ENCODE measurements at places on chromosomes 3 and 15. TPM values are rescaled to one million over a fixed set of nuclear protein-coding genes. Genes with fewer than 3 reads are reported as not detected.

Gene WDR49
- total RNA-seq: 33.9 TPM

Gene GNB5
- 13.7 TPM for total RNA-seq

Gene ZDHHC23
- 7.7 TPM for total RNA-seq

DNA sequence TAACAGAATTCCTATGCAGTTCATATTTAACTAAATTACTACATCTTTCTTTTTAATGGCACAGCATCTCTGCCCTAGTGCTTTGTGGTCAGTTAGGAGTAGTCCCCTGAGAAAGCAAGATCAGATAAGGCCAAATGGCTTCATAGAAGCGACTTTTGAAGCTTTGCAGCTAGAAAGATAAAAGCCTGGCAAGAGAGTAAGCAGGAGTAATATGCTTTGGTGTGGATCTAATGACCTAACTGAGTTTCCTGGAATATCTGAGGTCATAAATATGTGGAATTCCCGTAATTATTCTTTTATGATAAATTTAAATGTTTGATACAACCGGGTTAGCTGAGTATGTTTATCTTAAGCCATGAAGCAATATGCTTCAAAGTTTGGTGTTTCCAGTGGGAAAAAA, 374.9 kb upstream of the LRRC3B start:
- no peaks in the 10 kb centered on the region for H3K4me1 ChIP-seq
- no peak for DNase-seq
- no peak overlapping the region for H3K4me3 ChIP-seq
- no peaks in the 10 kb centered on the region for H3K36me3 ChIP-seq
- no peak overlapping the region for H3K27ac ChIP-seq

- no peak overlapping the region for H3K4me3 ChIP-seq
- H3K36me3 ChIP-seq: no peaks in the 10 kb centered on the region
- H3K4me1 ChIP-seq: peaks cover 3% of the 10 kb centered on the region
- DNase-seq: peak; percentile 34
- H3K27ac ChIP-seq: no peak overlapping the region
Measured at GRCh38 chr3:151864423-151865101, 8.9 kb upstream of the SUCNR1 start.

- no peaks in the 10 kb centered on the region for H3K4me1 ChIP-seq
- no peaks in the 10 kb centered on the region for H3K36me3 ChIP-seq
- H3K27me3 ChIP-seq: no peaks in the 10 kb centered on the region
- H3K4me3 ChIP-seq: no peak overlapping the region
- no peak overlapping the region for H3K27ac ChIP-seq
Measured at GRCh38 chr3:31775383-31775782, 205.7 kb downstream of the OSBPL10 start.

GRCh38 chr3:65752636-65753035, 286.1 kb downstream of the MAGI1 start:
- DNase-seq: no peak
- H3K27ac ChIP-seq: no peak overlapping the region
- no peak overlapping the region for H3K4me3 ChIP-seq
- no peaks in the 10 kb centered on the region for H3K4me1 ChIP-seq
- no peaks in the 10 kb centered on the region for H3K27me3 ChIP-seq
- no peaks in the 10 kb centered on the region for H3K36me3 ChIP-seq

DNA sequence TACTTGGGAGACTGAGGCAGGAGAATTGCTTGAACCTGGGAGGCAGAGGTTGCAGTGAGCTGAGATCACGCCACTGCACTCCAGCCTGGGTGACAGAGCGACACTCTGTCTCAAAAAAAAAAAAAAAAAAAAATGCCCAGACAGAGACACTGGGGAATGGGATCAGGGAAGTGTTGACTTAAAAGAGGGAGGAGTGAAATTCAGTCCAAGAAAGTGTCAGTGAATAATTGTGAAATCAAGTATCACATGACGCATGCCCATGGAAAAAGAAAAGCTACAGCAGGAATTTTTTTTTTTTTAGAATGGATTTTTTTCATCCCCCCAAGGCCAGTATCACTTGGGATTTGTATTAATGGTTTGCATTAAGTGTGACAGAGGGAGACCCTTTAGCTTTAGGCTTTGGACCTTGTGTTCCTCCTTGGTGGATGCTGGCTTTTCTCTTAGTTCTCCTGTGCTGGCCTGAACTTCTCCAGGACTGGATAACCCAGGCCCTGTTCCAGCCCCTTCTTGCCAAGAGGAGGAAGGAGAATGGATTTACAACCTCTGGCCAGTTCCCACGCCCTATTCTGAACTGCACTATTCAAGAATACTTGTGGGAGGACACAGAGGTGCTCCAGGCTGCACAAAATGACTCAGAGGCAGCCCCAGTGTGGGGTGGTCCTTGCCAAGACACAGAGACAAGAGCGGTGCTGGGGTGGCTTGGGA, 36.7 kb upstream of the ZNF774 start:
- peak overlapping the region; percentile 80 for H3K27ac ChIP-seq
- no peak overlapping the region for H3K4me3 ChIP-seq
- no peaks in the 10 kb centered on the region for H3K4me1 ChIP-seq
- H3K27me3 ChIP-seq: no peaks in the 10 kb centered on the region
- DNase-seq: no peak

GRCh38 chr15:33678602-33679001, 289.7 kb upstream of the CHRM5 start:
- H3K27ac ChIP-seq: no peak overlapping the region
- H3K36me3 ChIP-seq: no peaks in the 10 kb centered on the region

DNA sequence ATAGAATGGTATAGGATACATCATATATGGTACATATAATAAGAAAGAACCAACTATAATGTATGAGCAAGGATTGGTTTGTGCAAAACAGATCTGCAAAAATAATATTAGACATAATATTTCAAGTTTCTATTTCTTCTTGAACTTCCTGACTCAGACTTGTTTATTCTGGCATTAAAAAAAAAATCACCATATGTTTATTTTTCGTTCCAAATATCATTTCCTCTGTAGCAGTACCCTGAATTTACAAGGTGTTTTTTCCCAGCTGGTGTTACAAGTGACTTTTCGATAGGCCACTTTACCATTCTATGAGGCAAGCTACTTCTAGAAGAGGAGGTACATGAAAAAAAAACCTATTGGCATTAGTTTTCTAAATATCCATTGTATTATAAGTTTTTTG, 785.0 kb downstream of the PDCD6IP start:
- H3K36me3 ChIP-seq: no peaks in the 10 kb centered on the region
- no peak for DNase-seq

GRCh38 chr3:171676601-171677175, 133.6 kb downstream of the PLD1 start:
- H3K27ac ChIP-seq: no peak overlapping the region
- H3K4me3 ChIP-seq: no peak overlapping the region
- no peaks in the 10 kb centered on the region for H3K27me3 ChIP-seq
- H3K36me3 ChIP-seq: no peaks in the 10 kb centered on the region
- DNase-seq: no peak

- peaks cover 4% of the 10 kb centered on the region for H3K4me1 ChIP-seq
- H3K27ac ChIP-seq: no peak overlapping the region
- no peak for DNase-seq
- no peaks in the 10 kb centered on the region for H3K27me3 ChIP-seq
- no peaks in the 10 kb centered on the region for H3K36me3 ChIP-seq
Measured at GRCh38 chr3:10245081-10245712, 3.1 kb upstream of the TATDN2 start.

- H3K27ac ChIP-seq: peak overlapping the region; percentile 75
- no peaks in the 10 kb centered on the region for H3K36me3 ChIP-seq
- peaks cover 39% of the 10 kb centered on the region for H3K4me1 ChIP-seq
- H3K27me3 ChIP-seq: no peaks in the 10 kb centered on the region
- no peak overlapping the region for H3K4me3 ChIP-seq
Measured at GRCh38 chr15:67025719-67026609, 39.4 kb upstream of the SMAD3 start.

Data from lung (tissue), 17 donors.